Stomach (tissue), 19 donors: ENCODE measurements at places on chromosomes 4 and X.

DNA sequence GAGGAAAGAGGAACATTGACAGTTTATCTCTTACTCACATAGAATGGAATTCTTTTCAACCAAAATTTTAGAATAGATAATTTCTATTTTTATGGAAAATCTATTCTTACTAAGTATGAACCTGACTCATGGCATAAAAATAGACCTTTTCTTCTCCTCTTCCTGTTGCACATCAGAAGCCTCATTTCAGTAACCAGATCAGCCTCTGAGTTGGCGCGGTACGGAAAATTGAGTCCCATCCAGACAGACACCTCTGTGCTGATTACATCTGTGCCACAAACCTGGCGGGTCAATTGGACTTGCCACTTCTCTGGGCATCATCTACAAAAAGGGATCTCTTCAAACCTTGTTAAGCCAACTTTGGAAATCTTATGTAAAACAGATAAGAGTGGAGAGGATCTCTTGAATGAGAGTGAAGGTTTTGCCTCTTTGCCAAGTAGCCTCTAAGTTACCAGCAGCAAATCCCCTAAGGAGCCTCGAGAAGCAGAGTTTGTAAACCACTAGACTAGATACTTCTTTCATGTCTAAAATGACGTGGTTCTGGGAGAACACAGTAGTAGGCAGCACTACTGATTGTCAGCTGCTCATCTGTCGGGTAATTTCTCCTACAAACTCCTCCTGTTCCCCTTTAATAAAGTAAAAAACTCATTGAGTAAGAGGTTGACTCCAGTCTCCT is 37.4 kb downstream of the TENM3 start:
- no peak overlapping the region for H3K4me3 ChIP-seq
- no peak overlapping the region for H3K27ac ChIP-seq
- no peak for DNase-seq
- no peaks in the 10 kb centered on the region for H3K27me3 ChIP-seq
- no peaks in the 10 kb centered on the region for H3K36me3 ChIP-seq

DNA sequence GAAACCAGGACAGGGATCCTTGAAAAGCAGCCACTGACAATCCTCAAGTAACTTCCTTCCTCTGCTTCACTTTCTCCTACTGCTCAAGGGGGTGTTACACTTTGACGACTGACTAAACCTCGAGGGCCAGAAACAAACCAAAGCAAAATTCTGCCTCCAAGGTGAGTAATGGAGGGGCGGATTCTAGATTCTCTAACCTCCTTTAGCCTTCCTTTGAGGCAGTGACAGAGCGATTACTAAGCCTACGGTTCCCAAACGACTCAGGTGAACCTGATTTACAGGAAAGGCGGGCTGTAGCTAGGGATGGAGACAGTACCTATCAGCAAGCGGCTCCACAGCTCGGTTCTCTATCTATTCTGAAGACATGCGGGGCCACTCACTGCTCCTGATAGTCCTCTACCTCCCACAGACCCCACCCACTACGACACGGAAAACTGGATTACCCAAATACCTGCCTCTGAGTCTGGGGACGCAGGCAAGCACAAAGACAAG is 487 bp downstream of the TBCK start:
- H3K4me1 ChIP-seq = peaks cover 28% of the 10 kb centered on the region
- H3K27me3 ChIP-seq = no peaks in the 10 kb centered on the region
- peak overlapping the region; percentile 96 for H3K27ac ChIP-seq
- peak; percentile 76 for DNase-seq
- peaks cover under 1% of the 10 kb centered on the region for H3K36me3 ChIP-seq

- no peak overlapping the region for H3K27ac ChIP-seq
- no peaks in the 10 kb centered on the region for H3K36me3 ChIP-seq
- no peaks in the 10 kb centered on the region for H3K27me3 ChIP-seq
- H3K4me1 ChIP-seq = peaks cover 10% of the 10 kb centered on the region
Observed at GRCh38 chrX:119672426-119672825, 20.5 kb downstream of the SEPTIN6 start.

DNA sequence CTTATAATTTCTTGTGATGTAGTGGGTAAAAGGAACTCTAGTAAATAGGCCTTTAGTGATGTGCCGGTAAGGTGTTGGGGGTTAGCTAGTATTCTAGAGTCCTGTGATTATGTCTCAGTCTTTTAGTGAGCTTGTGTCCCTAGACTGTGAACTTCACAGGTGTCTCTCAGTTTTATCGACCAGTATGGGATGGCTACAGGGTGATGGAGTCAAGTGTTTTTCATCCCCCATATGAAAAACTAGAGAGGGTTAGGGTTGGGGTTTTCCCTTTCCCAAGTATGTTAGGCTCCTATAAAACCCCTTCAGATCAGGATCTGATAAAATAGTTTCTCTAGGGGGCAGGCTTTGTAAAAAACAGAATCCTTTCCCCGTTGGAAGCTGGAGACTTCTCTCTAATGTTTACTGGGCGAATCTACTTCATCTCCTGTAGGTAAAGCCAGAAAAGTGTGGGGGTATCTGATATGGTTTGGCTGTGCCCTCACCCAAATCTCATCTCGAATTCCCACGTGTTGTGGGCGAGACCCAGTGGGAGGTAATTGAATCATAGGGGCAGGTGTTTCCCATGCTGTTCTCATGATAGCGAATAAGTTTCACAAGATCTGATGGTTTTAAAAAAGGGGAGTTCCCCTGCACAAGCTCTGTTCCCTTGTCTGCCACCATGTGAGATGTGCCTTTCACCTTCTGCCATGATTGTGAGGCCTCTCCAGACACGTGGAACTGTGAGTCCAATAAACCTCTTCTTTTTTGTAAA is 120.8 kb downstream of the DTHD1 start:
- no peak for DNase-seq
- H3K4me1 ChIP-seq = no peaks in the 10 kb centered on the region
- H3K4me3 ChIP-seq = no peak overlapping the region
- H3K27me3 ChIP-seq = no peaks in the 10 kb centered on the region

GRCh38 chr4:20297783-20298182 is 46.1 kb downstream of the SLIT2 start:
- H3K27me3 ChIP-seq = no peaks in the 10 kb centered on the region
- no peak overlapping the region for H3K27ac ChIP-seq
- H3K4me1 ChIP-seq = no peaks in the 10 kb centered on the region
- DNase-seq = no peak

DNA sequence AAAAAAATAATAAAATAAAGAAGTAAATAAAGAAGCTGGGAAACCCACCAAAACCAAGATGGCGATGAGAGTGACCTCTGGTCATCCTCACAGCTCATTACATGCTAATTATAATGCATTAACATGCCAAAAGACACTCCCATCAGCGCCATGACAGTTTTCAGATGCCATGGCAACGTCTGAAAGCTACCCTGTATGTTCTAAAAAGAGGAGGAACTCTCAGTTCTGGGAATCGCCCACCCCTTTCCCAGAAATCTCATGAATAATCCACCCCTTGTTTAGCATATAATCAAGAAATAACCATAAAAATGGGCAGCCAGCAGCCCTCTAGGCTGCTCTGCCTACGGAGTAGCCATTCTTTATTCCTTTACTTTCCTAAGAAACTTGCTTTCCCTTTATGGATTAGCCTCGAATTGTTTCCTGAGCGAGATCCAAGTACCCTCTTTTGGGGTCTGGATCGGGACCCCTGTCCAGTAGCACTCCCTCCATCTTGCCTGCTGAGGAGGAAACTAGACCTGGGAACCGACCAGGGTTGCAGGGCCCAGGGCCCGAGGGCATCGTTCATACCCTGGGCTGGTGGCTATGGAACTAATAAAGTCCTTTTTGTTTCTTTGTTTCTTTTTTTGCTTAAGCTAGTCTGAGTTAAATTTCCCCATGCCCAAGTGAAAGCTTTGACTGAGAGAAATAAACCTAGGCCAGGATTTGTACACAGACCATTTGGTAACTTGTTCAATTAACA is 30.9 kb downstream of the HTT-AS start:
- no peak for DNase-seq
- no peaks in the 10 kb centered on the region for H3K27me3 ChIP-seq
- H3K27ac ChIP-seq = no peak overlapping the region
- H3K36me3 ChIP-seq = no peaks in the 10 kb centered on the region

DNA sequence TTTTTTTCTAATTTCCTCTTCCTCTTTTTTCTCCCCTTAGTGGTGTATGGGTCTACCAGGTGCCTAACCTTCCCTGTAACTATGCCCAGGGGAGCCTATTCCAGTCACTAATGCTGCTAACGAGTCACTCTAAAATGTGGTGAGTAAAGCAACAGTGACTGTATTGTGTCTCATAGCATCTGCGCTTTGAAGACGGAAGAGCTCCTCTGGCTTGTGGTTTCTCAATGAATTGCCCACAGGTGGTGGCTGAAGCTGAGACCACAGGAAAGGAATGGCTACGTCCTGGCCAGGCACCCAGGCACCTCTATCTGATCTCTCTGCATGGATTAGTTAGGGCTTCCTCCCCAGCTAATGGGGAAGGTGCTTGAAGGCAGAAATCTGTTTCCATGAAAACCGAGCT is 763.5 kb upstream of the FRG1 start:
- DNase-seq = no peak
- H3K4me3 ChIP-seq = no peak overlapping the region
- H3K36me3 ChIP-seq = no peaks in the 10 kb centered on the region

DNA sequence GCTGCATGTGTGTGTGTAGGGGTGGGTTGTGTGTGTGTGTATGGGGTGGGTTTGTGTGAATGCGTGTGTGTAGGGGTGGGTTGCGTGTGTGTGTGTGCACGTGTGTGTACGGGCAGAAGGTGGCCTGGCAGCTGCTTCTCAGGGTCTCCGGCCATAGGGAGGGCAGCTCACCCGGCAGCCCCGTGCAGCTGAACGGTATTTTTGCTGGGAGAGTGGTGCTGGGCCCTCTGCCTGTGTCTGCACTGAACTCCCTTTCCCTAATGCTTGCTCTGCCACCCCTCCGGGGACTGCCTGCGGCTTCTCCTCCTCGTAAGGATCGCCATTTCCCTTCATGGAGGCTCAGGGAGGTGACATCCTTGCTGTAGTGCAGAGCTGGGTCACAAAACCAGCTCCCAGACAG is 30.2 kb downstream of the WFS1 start:
- no peak for DNase-seq
- no peak overlapping the region for H3K27ac ChIP-seq
- H3K36me3 ChIP-seq = peaks cover 90% of the 10 kb centered on the region
- no peak overlapping the region for H3K4me3 ChIP-seq

DNA sequence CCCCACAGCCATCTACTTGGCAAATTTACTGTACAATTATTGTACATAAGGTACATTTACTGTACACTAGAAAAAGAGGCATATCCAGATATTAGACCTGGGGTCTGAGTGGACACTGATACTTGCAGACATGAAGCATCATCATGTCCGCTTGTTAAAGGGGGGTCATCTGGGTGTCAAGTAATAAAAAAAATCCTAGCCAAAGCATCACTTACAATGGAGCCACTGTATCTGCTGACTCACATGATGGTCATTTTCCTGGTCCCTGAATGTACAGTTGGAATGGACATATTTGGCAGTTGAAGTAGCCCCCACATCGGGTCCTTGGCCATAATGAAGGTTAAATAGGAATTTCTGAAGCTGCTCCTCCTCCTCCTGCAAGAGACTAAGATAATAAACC is 228.8 kb downstream of the THOC2 start:
- DNase-seq = no peak
- no peaks in the 10 kb centered on the region for H3K36me3 ChIP-seq
- H3K4me3 ChIP-seq = no peak overlapping the region
- H3K4me1 ChIP-seq = no peaks in the 10 kb centered on the region
- no peak overlapping the region for H3K27ac ChIP-seq
- no peaks in the 10 kb centered on the region for H3K27me3 ChIP-seq

GRCh38 chrX:19761554-19762295 is 125.7 kb downstream of the SH3KBP1 start:
- DNase-seq = no peak
- no peaks in the 10 kb centered on the region for H3K36me3 ChIP-seq
- no peak overlapping the region for H3K27ac ChIP-seq
- no peaks in the 10 kb centered on the region for H3K27me3 ChIP-seq
- no peak overlapping the region for H3K4me3 ChIP-seq
- peaks cover 15% of the 10 kb centered on the region for H3K4me1 ChIP-seq

GRCh38 chr4:55397126-55397436 is 1.3 kb downstream of the TMEM165 start:
- H3K27ac ChIP-seq = peak overlapping the region; percentile 99
- peak overlapping the region; percentile 68 for H3K4me3 ChIP-seq
- DNase-seq = no peak
- no peaks in the 10 kb centered on the region for H3K27me3 ChIP-seq
- H3K36me3 ChIP-seq = peaks cover 15% of the 10 kb centered on the region

DNA sequence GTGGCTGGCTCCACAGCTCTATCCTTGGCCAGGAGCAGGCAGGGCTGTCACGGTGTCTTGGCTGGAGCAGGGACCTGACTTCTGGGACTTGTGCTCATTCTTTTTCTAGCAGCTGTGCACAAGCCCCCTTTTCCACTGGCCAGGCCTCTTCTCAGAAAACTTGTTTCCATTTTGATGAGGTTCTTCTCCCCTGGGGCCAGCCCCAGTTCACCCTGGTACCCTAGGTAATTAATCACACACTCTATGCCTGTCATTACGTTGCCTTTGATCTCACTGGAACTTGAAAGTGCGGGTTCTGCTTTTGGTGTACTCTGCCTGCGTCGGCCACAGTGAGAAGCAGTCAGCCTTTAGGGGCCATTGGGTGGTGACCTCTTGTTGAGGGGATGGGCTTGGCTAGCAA is 26.6 kb downstream of the DRD5 start:
- no peak overlapping the region for H3K4me3 ChIP-seq
- no peak overlapping the region for H3K27ac ChIP-seq
- no peaks in the 10 kb centered on the region for H3K36me3 ChIP-seq
- no peak for DNase-seq

- H3K4me3 ChIP-seq = no peak overlapping the region
- DNase-seq = no peak
- peaks cover 30% of the 10 kb centered on the region for H3K36me3 ChIP-seq
- H3K4me1 ChIP-seq = peaks cover 39% of the 10 kb centered on the region
- no peaks in the 10 kb centered on the region for H3K27me3 ChIP-seq
Observed at GRCh38 chr4:147968641-147969040, 236.8 kb downstream of the ARHGAP10 start.

- H3K36me3 ChIP-seq = no peaks in the 10 kb centered on the region
- no peak overlapping the region for H3K27ac ChIP-seq
- no peak for DNase-seq
- H3K27me3 ChIP-seq = no peaks in the 10 kb centered on the region
- no peak overlapping the region for H3K4me3 ChIP-seq
- H3K4me1 ChIP-seq = no peaks in the 10 kb centered on the region
Observed at GRCh38 chr4:179927473-179927872, 2315.7 kb upstream of the TENM3 start.

GRCh38 chr4:143023239-143023918 is 161.3 kb upstream of the USP38 start:
- no peaks in the 10 kb centered on the region for H3K27me3 ChIP-seq
- no peaks in the 10 kb centered on the region for H3K36me3 ChIP-seq
- no peak overlapping the region for H3K27ac ChIP-seq

- H3K27ac ChIP-seq = no peak overlapping the region
- H3K36me3 ChIP-seq = no peaks in the 10 kb centered on the region
- H3K27me3 ChIP-seq = no peaks in the 10 kb centered on the region
- no peak overlapping the region for H3K4me3 ChIP-seq
Observed at GRCh38 chr4:7323872-7324650, 110.7 kb downstream of the PSAPL1 start.

DNA sequence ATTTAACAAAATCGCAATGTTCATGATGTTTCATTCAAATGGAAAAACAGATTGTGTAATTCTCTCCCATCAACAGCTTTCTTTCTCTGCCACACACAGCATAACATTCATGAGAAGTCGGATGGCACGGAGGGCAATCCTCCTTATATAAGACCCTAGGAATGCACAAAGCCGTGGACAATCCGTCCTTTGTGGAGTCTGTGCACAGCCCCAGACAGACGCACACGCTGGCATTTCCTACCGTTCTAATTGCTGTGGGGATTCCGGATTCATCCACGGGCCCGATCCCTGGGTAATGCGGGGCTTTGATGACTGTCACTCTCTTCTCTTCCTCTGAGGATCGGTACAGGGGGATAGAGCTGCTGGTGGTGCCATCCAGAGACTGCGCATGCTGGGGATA is 121.9 kb upstream of the PDLIM3 start:
- H3K27me3 ChIP-seq = no peaks in the 10 kb centered on the region
- peaks cover 43% of the 10 kb centered on the region for H3K4me1 ChIP-seq
- DNase-seq = no peak
- no peak overlapping the region for H3K27ac ChIP-seq
- H3K36me3 ChIP-seq = peaks cover 10% of the 10 kb centered on the region
